Hindlimb muscle (tissue), 1 donor: ENCODE measurements at places on chromosomes 12 and 14.

DNA sequence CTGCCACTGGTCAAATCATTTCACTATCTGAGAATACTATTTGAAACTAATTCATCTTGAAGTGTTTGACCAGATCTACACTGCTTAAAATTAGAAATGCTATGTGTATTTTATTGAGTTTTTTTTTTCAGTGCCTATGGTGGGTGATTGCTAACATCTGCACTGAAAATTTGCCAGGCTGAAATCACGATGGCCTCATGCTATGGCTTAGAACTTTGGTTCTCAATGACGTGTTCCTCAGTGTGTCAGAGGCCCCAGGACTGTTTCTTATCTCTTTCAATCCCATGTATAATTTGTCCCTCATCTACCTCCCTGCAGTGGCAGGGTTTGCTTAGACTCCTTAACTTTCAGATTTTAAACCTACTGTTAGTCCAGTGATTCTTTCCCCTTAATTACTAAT is 36.2 kb upstream of the NKX2-8 start:
- no peak for DNase-seq

DNA sequence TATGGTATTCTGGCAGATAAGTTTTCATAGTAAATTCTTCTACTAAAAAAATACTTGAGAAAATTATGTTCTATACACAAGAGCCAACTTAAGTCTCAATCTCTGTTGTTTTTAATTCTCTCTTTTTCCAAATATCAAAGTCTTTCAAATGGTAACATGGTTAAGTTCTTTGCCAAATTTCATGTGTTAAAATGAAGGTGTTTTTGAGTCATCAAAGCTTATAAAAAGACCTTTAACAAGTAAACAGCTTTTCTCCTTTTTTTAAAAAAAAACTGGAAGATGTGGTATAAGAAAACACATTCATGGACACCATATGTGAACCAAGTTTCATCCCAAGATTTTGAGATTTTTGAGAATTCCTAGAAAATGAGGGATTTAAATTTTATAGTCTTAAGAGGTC is 111.3 kb downstream of the FOXG1 start:
- DNase-seq, result no peak

DNA sequence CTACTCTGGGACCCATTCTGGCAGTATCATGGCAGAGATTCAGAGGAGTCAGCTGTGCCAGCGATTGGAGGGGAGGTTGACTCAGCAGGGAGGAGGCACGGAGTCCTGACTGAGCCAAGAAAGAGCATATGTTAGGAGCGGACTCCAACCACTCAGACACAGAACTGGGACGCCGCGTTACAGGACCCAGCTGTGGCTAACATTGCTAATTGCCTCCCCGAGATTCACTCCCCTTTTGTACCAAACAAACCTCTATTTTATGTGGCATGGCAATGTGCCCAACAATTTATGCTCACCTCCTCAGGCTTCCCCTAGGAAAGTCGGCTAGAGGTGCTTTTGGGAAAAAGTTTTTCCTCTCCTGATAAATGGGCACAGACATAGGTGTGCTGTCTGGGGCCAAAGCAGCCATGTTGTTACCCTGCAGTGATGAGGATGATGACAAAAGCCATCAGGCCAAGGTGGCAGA is 15.2 kb upstream of the CLIP1 start:
- DNase-seq, result peak; percentile 27

- DNase-seq, result peak; percentile 35
Observed at GRCh38 chr12:8860165-8860961, 37.9 kb downstream of the A2ML1 start.

DNA sequence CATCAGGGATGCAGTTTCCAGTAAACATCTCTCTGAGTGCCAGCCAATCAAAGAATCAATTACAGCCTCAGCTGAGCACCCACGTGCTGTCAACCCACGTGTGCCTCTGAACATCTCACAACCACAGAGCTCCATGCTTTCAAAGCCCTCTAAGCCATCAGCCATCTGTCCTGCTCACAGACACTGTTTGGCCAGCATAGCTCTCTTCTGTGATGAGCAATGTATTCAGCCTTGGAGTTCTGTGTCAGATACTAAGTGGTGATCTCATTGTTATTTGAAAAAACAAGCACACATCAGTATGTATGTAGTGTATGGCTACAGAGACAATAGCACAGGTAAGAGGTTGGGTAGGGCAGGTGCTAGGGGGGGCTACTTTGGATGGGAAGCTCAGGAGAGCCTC is 94.3 kb downstream of the RGS6 start:
- DNase-seq, result no peak

DNA sequence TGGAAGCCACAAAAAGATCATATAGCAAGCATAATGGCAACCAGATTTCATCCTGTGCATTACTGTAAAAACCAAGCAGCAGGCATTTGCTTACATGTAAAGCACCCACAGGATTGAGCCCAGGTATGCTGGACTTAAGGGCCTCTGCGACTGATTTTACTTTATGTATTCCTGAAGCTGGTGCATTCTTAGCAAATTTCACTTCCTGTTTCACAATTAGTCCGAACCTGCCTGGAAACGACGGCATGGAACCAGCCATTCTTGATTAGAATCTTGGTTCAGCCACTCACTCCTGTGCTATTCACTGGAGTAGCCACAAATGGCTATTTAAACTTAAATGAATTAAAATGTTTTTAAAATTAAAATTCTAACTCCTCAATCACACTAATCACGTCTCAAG is 239.2 kb downstream of the NUAK1 start:
- no peak for DNase-seq

- DNase-seq, result no peak
Observed at GRCh38 chr12:106710143-106710893, 64.2 kb upstream of the RIC8B start.

- DNase-seq, result no peak
Observed at GRCh38 chr12:78787576-78787975, 77.0 kb upstream of the SYT1 start.

- no peak for DNase-seq
Observed at GRCh38 chr12:80936353-80936641, 1.4 kb downstream of the LIN7A start.

DNA sequence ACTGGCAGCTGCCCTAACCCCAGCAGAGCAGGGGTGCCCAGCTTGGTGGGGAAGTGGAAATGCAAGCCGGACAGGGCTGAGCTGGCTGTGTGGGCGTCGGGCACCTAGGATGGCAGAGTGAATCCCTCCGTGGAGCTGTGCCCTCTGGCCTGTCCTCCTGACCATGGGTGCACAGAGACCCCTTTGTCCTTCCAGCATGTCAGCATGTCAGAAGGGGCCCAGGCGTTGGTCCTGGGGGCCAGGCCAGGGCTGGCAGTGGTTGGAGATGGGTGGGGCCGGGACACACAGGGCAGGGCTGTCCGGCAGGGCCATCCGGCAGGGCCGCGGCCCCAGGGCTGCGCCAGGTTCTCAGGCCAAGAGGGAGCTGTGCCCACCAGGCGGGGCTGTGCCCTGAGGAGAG is 8.8 kb upstream of the TEX22 start:
- no peak for DNase-seq

DNA sequence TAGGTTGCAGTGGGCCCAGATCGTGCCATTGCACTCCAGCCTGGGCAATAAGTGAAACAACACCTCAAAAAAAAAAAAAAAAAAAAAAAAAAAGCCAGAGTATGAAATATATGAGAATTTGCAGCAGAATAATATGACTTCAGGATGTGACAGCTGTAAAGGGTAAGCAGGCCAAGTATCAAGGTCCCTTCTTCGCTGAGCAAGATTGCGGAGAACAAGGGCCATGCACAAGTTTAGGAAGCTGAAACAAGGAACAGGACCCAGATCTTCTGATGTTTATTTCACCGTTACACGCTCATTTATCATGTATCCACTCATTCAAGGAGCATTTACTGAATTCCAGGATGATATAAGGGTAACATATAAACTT is 659 bp upstream of the FOXJ2 start:
- no peak for DNase-seq

DNA sequence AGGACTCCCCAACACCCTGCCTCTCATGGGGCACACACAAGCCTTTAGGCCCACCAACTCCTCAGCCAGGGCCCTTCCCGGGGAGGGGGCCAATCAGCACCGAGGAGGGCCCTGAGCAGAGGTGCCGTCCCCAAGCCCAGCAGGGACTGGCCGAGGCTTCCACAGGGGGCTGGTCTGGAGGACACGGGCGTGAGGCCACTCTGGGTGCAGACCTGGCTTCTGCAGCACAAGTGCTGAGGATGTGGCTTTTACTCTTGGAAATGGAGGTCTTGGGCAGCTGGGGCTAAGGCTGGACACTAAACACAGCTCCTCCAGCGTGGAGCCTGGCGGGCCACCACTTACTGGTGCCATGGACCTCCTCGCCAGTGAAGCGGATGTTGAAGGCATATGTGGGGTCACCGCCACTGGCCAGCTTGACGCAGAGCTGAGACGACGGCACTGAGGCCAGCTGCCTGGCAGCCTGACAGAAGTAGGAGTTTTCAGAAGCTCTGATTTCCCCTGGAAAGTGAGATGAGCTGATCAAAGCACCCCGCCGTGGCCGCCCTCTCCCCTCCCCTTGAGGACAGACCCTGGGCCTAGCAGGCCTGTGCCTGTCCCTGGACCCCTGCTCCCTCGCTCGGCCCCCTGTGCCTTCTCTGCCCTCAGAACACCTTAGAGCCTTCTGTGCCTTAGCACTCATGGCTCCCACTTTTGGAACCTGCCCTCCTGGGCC is 44.0 kb downstream of the TRAFD1 start:
- DNase-seq, result no peak

DNA sequence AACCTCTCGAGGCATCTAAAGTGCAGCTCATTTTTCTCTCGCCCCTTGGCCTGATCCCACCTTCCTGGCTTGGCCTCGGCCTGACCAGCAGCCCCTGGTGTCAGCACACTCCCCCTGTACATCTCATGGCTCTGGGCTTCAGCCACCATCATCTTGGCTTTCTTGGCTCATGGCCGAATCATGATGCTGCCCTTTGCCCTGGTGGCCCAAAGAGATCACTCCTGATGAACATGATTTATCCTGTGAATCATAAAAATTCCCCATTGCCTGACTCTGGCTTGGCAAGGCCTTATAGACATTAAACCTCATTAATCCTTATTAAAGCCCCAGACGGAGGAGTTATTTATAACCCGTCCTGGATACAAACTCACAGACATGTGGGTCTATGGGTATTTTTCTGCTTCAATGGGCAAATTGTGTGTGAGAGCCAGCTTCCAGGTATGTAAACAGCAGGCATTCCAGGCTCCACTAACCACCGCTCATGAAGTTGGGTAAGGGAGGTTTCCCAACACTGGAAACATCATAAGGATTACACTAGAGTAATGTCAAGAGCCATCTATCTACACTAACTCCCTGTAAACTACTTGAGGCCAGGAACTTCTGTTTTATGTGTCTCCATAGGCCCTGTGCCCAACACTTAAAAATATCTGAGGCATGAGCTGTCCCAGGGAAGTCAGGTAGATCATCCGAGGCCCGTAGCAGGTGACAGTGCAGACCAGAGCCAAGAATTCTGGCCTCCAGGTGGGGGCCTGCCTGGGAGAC is 171.2 kb downstream of the TTC8 start:
- no peak for DNase-seq

DNA sequence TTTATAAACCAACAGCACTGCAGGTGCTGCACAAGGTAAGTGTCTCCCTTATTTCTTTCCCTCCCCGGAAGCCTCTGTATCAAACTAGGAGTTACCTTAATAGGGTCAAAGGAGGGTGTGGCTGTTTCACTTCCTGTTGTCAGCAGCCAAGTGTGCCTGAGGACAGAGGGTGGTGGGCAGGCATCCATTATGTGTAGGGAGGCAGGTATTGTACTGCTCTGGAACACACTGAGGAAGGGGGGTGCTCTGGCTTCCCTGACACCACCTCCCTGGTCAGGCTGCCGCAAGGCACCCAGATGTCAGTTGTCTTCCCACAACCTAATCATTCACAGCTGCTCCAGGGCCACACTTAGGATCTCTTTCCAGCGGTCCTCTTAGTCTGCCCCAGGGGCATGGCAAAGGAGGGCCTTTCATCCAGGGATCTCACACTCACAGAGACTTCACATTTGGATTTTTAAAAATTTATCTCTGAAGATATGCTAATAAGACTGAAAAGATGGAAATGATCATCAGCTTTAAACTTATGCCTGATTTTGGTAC is 132.0 kb upstream of the ARHGAP5 start:
- no peak for DNase-seq

DNA sequence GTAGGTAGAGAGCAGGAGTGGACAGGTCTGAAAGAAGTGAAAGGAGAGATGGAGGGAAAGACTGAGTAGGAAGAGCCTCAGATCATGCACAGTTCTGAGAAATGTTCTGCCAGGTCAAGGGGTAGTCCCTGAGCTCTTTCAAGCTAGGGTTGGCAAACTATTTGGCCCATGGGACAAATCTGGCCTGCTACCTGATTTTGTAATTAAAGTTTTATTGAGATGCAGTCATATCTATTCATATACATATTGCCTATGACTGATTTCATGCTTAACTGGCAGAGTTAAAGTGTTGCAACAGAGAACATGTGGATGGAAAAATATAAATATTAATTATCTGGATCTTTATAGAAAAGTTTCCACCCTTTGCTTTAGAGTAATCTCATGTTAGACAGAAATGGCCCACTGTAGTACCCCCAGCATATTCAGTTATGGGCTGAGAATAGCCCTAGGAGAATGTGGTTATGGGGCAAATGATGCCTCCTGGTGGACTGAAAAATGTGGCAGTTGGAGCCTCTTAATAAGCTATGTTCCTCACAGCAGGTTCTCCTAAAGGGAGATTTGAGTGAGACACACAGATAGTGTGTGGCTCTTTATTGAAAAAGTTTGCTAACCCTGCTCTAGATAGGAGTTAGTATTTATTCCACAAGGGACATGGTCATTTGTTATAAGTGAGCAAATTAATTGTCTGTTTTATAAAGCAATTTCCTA is 476.9 kb downstream of the LRIG3 start:
- DNase-seq, result no peak

DNA sequence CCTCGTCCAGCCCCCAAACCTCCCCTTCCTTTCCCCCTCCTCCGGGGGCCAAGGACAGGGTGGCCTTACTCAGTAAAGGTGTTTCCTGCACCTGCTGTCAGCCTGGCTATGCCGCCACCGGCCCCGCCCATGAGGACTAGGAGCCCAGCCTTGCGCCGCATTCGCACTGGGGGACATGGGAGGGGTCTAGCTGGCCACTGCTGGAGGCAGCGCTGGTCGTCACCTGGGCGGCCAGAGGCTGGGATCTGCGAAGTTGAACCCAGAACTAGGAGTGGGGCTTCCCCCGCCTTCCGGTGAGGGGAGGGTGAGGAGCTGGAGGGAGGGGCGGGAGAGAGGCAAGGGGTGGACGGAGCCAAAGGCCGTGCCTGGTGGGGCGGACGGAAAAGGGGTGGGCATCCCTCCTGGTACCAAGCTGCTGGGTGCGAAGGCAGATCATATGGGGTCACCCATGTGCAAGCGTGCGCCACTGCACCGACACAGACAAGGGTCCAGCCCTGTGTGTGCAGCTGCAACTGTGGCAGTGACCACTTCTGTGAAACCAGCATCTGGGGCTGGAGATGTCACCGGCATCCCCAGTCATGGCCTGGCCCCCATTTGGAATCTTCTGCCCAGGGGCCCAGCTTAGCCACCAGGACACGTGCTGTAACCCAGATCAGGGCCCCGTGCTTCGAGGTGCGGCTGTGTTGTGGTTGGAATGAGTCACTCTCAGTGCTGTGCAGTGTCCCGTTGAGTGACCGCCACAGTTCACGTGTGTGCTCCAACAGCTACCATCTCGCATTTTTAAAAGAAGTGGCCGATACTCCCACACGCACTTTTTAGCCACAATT is 8.5 kb downstream of the AMN start:
- DNase-seq, result no peak

- DNase-seq, result no peak
Observed at GRCh38 chr12:28097221-28097620, 93.0 kb upstream of the CCDC91 start.

- no peak for DNase-seq
Observed at GRCh38 chr12:66664076-66664475, 14.8 kb downstream of the GRIP1 start.
